Fibroblast of skin of back (primary cell): ENCODE measurements at places on chromosomes 11 and 22.

- DNase-seq, result no peak
Measured at GRCh38 chr11:45334836-45335235, 48.7 kb upstream of the SYT13 start.

- DNase-seq, result peak; percentile 16
Measured at GRCh38 chr11:41519696-41520095, 60.2 kb upstream of the LRRC4C start.

DNA sequence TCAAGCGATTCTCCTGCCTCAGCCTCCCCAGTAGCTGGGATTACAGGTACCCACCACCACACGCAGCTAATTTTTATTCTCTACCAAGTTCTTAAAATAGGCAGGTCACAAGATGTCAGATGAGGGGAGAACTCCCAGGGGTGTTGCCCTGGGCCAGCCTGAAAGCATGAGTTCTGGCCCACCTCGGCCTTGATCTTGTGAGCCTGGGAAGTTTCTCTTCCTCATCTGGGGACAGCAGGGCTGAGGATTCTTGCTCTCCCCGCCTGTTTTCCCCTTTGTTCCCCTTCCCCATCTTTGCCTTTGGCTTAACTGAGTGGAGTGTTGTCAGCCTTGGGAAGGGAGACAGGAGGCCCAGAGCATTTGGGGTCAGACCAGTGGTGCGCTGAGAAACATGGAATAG, 3.5 kb downstream of the PDXP start:
- DNase-seq, result no peak

DNA sequence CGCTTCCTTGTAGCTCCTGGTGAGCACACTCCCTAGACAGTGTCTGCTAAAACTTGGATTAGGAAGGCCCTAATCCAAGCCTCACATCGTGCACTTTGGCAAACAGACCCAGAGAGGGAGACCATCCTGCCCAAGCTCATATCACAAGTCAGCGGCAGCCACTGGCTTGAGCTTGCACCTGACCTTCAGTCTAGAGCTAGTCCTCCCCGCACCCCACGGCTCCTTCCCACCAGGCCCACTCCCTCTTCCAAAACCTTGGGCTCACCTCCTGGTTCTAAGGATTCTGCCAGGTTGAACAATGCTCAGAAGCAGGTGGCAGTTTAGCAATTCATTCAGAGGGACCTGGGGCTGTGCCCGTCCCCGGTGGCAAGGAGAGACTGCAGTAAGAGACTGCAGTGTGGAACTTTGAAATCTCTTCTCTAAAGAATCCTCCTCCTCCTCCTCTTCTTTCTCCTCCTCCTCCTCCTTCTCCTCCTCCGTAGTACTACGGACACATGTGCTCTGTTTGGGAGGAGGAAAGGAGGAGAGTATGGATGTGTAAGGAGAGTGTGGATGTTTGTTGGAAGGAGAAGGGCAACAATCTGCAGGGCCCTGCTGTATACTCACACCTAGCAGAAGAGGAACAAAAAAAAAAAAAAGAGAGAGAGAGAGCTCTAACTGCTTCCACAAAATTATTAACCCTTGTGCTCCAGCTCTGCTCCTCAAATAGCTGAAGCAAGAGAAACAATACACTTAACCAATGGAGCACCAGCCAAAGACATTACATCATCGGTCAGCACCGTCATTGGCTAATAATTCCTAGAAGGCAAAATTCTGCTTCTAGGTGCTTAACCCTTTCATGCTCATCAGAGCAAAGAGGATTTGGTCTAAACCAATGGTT, 6.0 kb downstream of the SYN3 start:
- DNase-seq, result no peak

- peak; percentile 88 for DNase-seq
Measured at GRCh38 chr11:65095974-65096806, at the start of gene VPS51. Gene VPS51, plus strand, starts transcription at chr11:65096214. Its CDS starts 37 bp downstream, at chr11:65096251.

DNA sequence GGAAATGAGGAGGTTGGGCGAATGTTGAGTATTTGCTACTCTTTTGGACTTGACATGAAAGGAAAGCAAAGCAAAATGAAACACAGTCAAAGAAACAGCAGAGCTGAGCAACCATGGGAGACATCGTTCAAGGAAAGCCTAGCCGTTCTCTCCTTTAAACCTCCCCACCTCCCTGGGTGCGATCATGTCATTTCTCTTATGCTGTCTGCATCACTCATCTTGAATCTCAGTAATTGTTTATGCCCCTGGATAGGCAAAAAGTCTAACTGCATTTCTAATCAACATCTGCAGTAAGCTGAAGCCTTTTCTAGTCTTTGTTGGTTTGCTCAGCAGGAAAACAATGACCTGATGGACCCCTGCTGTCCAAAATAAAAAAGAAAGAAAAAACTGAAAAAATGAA, 107.0 kb downstream of the MSANTD4 start:
- DNase-seq, result no peak

- no peak for DNase-seq
Measured at GRCh38 chr11:134032043-134032442, 36.8 kb upstream of the JAM3 start.

GRCh38 chr11:12008790-12009616, 577 bp upstream of the DKK3 start:
- peak; percentile 74 for DNase-seq

DNA sequence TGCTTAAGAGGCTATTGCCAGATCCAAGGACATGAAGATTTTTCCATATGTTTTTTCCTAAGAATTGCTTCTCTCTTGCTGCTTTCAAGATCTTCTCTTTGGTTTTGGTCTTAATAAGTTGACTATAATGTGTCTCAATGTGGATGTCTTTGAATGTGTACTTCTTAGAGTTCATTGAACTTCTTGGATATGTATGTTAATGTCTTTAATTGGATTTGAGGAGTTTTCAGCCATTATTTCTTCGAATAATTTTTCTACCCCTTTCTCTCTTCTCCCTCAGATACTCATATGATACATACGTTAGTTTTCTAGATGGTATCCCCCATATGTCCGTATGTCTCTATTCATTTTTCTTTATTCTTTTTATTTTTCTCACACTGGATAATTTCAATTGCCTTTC, 13.2 kb downstream of the CABIN1 start:
- no peak for DNase-seq

GRCh38 chr22:45073064-45073463, 63.3 kb upstream of the PHF21B start:
- no peak for DNase-seq
